ENCODE measurements at places on chromosomes 6 and 20. TPM values are rescaled to one million over a fixed set of nuclear protein-coding genes. Genes with fewer than 3 reads are reported as not detected.

DNA sequence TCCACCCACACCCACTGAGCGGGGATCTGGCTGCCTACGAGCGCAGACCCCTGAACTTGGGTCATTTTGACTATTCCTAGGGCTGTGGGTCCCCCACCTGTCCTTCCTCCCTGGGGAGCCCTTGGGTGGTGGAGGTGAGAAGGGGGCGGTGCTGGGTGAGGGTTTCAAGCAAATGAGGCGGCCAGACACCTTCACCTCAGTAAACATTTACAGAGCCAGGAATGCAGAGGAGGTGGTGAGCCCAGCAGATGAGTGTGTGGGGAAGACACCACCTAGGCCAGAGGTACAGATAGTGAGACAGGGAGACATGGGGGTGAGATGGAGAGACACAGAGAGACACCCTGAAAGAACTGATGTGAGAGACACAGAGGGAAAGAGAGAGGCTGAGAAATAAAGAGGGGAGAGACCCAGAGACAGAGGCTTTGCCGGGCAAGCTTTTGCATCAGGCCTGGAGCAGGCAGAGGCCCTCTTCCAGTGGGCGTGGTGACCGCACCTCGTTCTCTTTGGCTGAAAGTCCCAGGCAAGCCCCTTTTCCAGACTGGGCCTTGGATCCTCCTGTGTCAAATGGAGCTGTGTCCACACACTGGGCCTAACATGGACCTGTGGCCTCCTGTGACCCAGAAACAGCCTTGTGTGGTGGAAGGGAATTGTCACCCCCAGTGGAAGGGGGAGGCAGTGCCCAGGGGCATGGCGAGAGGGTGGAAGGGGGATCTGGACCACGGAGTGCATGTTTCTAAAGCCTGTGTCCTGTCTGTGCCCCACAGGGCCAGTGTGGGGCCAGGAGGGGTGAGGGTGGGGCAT lies 29.7 kb downstream of the CEBPB start:
- no peak for DNase-seq

DNA sequence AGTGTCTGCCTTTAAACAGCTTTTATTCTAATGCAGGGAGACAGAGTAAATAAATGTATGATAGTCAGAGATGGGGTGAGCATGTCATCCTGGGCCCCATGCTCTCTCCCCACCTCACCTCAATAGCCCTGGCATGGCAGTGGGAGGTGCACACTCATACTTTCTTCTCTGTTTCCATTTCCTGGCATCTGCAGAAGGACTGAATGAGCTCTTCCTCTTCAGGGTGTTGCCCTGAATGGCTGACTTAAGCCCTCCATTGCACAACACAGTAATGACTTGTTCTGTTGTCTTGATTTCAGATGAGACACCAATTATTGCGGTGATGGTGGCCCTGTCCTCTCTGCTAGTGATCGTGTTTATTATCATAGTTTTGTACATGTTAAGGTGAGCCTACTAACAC lies 57.0 kb upstream of the GNRH2 start:
- no peak for DNase-seq

DNA sequence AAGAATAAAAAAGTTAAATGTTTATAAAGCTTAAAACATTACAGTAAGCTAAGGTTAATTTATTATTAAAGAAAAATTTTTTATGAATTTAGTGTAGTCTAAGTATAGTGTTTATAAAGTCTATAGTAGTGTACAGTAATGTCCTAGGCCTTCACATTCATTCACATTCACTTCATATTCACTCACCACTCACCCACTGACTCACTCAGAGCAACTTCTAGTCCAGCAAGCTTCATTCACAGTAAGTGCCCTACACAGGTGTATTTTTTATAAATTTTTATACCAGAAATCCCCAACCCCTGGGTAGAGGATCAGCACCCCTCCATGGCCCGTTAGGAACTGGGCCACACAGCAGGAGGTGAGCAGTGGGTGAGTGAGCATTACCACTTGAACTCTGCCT lies 24.3 kb upstream of the ADGRF1 start:
- no peak for DNase-seq

DNA sequence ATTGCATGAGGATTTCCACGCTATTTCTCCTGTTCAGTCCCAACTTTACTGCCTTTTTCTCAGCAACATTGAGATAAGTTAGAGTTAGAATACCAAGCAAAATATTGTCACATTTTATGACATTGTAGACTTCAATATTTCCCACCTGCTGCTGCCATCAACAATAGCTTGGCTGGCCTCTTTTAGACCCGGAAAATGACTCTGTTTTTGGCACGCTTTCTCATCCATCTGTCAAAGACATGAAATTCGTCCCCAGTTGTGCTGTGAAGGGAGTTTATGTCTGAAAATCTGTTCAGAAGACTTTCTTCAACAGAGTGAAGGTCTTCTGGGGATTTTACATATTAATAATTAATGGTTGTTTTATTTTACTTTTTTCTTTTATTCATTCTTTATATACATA lies 857.3 kb downstream of the FRK start:
- DNase-seq: no peak

DNA sequence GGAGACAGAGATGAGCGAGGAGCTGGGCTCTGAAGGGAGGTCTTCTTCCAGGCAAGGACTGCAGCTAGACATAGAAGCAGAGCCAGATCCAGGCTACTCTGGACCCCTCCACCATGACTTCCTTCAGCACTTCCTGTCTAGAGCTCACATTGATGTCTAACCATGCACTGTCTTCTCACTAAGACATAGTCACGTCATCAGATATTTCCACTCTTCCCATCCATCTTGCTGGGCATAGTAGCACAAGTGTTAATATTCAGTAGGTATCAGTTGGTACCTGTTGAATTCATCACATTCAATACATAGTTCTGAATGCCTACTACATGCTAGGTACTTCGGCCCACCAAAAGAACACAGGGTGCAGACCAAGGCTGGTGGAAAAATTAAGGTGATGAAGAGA lies 2.9 kb downstream of the HLA-DMA start:
- DNase-seq: no peak

DNA sequence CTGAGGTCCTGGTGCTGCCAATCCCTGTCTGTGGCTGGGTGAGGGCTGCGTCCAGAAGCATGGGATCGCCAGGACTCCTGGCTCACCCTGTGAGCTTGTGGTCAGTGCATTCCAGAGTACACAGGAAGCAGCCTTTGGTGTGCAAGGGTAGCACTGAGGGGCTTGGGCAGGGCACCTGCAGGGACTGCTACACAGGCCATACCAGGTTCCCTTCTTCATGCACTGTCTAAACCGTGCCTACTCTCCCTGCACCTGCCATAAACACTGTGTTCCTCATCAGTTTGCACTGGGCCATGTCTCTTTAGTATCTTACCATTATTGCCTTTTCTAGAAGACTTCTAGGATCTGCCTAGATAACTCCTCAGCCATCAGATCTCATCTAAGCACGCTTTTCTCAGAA lies 72.8 kb upstream of the NKX2-2 start:
- no peak for DNase-seq

Gene CTCFL
- not detected for total RNA-seq

Gene TPX2
- total RNA-seq: 50.7 TPM

Gene GABRR1
- not detected for total RNA-seq

Measured in HFFc6 (cell line).